ENCODE measurements at places on chromosomes 3 and 15.

DNA sequence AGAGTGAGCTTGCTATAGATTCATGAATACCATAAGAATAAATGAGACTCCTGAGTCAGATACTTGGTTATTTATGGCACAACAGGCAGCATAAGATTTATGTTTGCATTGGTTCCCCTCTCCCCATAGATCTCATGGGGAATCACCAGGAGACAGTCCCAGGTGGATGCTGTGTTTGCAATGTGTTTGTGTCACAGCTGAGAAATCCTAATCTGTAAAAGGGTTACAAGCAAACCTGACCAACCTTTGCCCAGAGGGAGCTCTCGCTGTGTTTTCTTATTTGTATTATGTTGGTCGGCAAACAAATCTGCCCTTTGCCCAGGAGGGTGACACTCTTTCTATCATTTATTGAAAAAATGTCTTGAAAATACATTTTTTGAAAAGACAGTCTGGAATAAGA is 236.2 kb downstream of the ZPLD1 start:
- no peak for DNase-seq

DNA sequence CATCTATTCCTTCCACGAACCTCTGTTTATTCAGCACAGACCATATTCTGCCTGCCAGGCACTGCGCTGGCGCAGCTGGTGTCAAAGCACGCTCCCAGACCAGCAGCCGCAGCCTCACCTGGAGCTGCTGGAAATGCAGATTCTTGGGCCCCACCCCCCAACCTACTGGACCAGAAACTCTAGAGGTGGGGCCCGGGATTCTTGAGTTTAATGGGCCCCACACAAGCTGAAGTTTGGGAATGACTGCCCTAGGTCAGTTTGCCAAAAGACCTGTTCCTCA is 7.0 kb downstream of the CHST13 start:
- DNase-seq, result no peak

DNA sequence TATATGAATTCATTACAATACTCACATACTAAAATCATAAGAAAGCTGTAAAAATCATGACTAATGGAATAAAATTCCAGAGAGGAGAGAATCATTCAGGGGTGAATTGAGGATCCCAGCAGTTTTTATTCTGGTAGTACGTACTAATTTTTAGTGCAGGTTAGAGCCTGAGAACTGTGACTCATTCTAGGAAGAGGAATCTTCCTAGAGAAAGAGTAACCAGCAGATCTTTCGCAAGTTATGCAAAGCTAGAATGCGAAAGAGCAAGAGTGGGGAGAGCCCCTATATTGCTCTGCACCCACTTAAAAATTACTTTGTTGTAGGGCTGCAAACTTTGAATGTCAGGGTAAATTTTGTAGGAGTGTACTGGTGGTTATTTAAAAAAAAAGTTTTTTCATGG is 303.6 kb upstream of the ARPP21 start:
- DNase-seq, result no peak

DNA sequence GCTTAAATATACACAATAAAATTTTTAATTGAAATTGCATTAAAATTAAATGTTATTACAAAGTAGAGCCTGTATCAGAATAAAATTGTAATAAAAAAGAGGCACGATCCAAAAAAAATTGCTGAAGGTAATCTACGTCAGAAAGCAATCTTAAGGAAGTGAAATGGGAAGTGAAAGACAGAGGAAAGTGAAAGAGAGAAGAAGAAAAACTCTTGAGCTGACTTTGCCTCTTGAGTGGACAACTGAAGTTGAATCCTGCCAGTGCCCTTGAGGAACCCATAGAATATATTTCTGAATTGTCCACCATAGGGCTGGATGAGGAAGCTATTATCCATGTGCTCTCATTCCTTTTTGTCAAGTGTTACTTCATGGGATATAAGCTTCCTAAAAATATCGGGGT is 285.1 kb upstream of the STAC start:
- no peak for DNase-seq

DNA sequence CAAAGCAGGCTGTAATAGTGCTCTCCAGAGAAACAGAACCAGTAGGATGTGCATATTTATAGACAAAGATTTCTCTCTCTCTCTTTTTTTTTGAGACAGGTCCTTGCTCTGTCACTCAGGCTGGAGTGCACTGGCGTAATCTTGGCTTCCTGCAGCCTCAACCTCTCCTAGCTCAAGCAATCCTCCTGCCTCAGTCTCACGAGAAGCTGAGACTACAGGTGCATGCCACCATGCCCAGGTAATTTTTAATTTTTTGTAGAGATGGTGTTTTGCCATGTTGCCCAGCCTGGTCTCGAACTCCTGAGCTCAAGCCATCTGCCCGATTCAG is 67.1 kb upstream of the CHD2 start:
- DNase-seq, result no peak

- no peak for DNase-seq
Measured at GRCh38 chr15:90234096-90234988, at the start of gene GDPGP1. Gene GDPGP1, plus strand, starts transcription at chr15:90234209. Its CDS starts 6,700 bp downstream, at chr15:90240909.

- DNase-seq, result no peak
Measured at GRCh38 chr15:100265641-100266035, 76.1 kb downstream of the ADAMTS17 start.

GRCh38 chr3:8962226-8962861 is 928 bp downstream of the RAD18 start:
- DNase-seq, result no peak

DNA sequence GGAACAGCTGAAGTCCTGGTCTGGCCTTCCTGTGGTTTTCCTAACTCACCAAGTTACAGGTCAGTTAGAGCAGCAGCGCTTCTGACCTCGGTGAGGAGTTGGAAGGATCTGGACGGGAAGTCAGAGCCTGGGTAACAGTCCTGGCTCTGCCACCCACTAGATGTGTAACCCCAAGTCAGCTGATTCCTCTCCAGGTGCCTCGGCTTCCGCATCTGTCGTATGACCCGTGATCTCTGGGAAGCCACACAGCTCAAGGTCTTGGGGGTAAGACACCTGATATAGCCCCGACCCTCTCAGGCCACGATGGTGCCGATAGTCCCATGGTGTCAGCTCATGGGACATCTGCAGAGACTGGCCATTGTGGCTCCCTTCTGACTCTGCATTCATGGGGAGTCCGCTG is 8.3 kb upstream of the PIGZ start:
- no peak for DNase-seq

DNA sequence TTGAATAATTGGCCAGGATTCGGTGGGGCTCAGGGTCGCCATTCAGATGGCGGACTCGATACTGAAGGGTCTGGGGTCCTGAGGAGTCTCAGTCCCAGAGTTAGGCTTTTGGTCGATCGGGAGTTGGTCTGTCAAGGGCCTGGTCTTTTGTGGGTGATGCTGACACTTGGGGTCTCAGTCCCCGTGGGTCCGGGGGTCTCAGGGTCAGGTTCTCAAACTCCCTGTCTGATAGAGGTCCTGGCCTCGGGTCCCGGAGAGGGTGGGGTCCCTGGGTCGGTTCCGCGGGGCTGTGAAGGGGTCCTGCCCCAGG is 467 bp downstream of the NCKIPSD start:
- no peak for DNase-seq

GRCh38 chr15:68589783-68590710 is 11.3 kb downstream of the CORO2B start:
- DNase-seq, result no peak

- no peak for DNase-seq
Measured at GRCh38 chr15:101435761-101436160, 53.7 kb downstream of the PCSK6 start.

DNA sequence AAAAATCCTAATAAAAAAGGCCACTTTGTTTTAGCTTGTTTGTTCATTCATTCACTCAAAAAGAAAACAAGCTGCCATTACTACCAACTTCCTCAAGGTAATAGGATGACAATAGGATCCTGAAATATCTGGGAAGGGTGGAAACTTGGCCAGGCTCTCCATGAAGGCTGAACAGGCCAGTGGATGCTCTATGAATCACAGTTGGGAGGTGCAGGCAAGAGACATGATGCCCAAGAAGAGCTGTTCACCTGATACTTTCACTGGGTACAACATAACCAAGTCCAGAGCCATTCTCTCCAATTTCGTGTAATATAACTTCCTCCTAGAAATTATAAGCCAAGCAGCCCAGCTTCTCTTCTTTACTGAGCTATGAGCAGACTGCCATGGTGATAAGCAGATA is 37.3 kb downstream of the NMNAT3 start:
- no peak for DNase-seq

DNA sequence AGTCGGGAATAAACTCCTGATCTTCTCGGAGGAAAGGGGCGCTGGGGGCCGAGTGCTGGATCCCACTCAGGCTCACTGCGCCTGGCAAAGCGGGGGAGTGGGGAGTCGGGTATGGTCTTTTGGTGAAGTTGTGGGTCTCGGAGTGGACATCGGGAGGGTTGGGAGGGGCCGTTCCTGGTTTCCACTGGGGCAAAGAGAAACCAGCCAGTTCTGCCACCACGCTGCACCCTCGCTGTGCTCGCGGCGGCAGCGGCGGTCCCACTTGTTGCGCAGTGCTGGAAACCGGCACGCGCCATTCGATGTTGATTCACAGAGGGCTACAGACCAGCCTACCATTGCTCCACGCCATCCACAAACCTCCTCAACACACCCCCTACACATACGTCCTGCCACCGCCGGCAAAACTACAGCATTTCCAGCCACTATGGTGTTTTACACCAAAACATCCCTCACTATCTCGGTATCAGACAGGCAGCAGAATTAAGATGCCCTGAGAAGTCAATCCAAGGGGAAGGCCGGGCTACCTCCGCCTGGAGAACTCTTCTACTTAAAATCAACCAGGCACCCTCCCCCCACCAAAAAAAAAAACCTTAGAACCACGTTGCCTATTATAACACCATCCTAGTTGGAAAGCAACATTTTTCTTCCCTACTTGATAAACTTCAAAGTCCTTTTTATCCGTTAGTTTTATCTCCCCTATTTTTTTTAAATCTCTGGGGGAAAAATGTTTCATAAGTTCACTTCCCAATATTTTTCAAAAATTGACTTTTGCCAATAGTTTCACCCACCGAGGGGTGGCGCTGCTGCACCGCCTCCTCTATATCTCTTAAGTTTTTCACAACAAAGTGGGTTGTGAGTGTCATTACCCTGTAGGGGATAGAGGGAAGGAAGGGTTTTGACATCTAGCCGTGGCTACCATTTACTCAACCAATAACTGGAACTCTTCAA is 3.6 kb downstream of the BCL6 start:
- no peak for DNase-seq

- DNase-seq, result no peak
Measured at GRCh38 chr15:95994418-95994817, 336.1 kb upstream of the NR2F2 start.

DNA sequence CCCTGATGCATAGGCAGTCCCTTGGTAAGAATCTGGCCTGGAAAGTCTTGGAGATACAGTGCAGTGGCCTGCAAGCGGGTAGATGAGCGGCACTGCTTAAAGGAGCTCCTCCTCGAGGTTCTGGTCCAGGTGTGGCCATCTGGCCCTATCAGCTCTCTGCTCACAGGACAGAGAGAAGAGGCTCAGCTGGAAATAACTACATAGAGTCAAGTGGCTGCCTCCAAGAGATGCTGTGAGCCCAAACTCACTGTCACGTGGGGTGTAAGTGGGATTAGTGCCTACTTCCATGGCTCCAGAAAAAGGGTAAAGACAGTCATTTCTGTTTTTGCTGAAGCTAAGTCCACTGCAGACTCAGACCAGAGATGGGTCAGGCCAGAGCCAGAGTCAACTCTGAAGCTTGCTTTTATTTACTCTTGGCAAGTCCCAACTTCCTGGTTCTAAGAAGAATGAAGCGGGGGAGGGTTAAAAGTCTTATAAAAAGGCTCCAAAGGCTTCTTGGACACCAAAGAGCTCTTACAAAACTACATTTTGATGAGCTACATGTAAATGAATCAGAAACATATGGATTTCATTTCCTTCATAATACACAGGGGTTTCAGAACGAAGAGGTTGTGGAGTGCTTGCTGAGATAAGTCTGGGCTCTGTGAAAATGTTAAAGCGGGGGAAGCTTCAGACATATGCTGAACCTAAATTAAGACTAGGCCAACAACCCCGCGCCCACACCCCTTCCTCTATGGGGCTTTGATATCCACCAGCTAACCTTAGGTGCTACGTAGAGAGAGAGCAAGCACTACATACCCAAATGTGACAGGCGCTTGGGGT is 77.1 kb downstream of the PDZRN3 start:
- DNase-seq, result no peak

DNA sequence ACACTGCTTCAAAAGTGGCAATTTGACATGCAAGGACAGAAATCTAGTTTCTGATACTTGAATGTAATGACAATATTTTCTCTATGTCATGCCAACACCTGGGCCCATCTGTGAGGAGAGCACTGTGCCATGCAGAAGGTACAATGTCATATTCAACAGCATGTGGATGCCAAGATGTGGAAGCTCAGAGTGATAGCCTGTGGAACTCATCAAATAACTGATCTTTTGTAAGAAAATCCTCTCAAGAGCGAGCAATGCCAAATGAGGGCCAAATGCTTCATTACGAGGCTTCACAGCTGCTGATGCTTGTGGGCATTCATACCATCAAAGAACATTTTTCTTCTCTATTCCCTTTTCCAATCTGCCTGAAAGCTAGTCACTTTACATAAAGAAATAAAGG is 95.1 kb downstream of the ROBO1 start:
- no peak for DNase-seq

DNA sequence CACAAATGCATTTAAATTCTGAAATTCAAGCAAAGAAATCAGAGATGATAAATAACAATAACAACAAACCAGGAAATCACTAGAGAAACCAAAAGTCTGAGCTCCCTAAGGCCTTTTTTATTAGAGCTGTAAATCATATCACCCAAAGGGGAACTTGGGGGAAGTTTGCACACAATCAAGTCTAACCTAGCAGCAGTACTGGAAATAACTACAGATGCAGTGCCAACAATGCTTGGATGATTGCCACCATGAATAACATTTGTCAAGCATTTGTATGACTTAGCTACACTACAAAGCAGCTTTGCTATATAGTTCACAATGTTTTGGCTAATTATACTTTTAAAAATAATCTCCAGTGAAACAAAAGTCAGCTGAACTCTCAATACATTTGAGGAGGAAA is 27.8 kb downstream of the SHQ1 start:
- DNase-seq, result no peak

DNA sequence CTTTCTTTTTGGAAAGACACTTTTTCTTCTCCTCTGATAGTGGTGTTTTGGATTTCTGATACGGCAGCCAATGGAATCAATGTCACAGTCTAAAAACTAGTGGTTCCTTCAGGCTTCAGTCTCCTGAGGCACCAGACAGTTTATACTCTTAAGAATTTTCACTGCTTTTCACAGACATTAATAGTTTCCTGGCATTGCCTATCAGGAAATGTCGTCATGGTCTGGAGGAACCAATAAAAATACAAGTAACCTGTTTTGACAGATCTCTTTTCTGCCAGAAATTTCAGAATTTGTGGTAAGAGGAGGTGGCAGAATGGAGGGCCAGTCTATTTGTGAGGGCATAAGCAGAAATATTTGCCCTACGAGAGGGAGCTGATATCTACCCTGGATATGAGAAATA is 44.8 kb downstream of the FILIP1L start:
- DNase-seq, result no peak

DNA sequence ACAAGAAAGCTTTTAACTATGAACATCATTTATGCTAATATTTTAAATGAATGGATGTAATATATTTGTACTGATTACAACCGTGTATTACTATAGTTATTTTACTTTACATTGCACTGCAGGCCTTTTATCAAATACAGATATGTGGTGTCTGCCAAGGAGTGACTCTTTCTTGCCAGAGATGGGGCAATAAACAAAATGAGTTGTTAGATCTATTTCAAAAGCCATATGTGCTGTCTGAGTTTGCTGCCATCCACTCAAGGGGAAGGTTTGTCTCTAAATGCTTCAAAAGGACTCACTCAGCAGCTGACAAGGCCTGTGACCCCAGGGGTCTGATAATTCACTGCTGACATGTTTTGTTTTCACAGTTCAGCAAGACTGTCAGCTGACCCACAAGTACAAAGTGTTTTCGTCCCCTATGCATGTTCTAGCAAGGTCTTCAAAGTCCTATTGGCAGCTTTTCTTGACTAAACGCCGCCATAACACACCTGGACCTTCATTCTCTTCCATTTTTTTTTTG is 41.3 kb upstream of the ZBED2 start:
- DNase-seq, result no peak
